NCI-H2171 treated with DMSO at 0.1 percent for 48 hours (cell line): ENCODE measurements at places on chromosomes 7 and 10.

DNA sequence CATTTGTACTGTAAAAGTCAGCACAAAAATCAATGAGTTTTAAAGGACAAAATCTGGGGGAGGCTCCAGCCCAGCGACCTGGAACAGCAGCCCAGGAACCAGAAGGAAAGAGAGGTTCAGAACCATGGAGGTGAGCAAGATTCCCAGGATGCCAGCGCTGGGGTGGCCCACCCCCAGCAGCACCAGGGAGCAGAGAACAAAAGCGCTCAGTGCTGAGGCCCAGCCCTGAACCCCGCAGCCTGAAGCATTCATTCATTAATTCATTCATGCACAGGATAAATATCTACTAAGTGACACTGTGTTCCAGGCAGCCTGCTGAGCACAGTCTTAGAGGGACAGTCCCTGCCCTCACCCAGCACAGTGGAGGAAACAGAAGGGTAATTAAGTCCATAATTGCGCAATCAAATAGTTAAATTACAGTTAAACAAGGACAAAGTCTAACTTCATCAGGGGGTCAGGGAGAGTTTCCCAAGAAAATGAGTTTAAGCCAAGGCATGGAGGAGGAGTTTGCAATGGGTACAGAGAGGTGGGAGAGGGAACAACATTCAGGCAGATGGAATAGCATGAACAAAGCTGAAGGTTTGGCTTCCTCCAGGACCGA, 202.3 kb downstream of the GRID1 start:
- no peak for DNase-seq

DNA sequence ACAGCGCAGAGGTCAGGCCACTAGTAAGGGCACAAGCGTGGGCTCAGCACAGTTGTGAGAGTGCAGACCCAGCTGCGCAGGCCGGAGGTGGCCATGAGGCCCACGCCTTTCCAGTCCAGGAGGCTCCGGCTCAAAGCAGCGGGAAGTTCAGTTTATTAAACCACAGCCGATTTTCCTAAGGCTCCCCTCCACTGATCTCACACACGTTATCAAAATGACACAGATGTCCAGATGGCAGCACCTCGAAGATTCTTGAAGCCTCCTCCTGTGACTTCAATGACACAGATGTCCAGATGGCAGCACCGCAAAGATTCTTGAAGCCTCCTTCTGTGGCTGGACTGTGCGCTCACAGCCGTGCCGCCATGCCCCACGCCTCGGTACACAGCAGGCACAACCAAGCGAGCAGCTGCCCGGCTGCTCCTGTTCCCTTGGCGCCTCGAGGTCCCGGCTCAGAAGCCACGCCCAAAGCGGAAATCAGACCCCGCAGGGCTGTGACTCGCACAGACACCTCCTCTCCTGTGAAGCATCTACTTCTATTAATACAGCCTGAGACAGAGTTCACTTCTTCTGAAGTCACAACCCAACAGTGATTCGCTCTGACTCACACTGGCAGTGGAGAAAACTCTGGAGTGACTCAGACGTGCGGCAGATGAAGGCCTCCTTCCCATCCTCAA, 122.7 kb downstream of the MAD1L1 start:
- peak; percentile 90 for DNase-seq

- DNase-seq = no peak
These were observed 58.6 kb downstream of the RALA start for GRCh38 chr7:39681887-39682441.

- no peak for DNase-seq
These were observed 114.8 kb downstream of the SH3PXD2A start for GRCh38 chr10:103740611-103741010.

DNA sequence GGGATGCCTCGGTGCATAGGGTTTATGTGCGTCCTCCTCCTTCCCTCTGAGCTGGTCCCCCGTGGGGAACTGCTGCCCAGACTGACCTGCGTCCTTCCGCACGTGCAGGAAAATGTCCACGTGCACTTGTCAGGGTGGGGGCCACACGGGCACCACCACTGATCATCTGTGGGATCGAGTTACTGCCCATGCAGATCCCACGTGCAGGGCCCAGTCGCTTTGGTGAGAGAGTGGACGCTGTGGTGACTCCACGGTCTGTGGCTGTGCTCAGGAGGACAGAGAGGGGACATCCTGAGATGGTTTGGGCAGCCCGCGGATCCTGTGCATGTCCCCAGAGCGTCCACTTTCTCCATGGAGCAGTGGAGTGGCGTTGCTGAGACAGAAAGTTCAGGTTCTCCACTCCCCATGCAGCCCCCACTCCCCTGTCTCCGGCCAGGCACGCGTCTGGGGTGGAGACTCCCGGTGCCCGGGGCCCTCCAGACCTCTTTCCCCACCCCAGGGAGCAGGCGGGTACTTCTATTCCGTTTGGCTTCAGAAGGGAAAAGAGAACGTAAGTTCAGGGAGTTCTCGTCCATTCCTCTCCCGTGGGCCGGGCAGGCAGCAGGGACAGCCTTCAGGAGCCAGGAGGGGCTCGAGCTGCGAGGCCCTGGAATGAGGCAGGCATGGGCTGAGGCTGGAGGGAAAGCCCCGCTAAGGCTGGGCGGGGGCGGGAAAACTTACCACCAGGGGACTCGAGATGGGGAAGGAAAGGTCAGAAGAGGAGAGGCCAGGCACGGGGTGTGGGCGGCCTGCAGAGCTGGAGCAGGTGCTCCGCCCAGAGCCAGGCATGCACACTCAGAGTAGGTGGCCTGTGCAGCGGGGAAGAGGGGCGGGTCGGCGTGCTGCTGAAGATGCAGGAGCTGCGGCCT, 59.9 kb downstream of the EGFR start:
- no peak for DNase-seq
